ENCODE measurements at places on chromosomes 12 and 14.

GRCh38 chr12:29739279-29739991 is 44.3 kb downstream of the TMTC1 start:
- DNase-seq: no peak

GRCh38 chr12:48002773-48003218 is 1.5 kb downstream of the COL2A1 start:
- no peak for DNase-seq

GRCh38 chr12:132523576-132524331 is 33.8 kb downstream of the FBRSL1 start:
- DNase-seq: no peak

DNA sequence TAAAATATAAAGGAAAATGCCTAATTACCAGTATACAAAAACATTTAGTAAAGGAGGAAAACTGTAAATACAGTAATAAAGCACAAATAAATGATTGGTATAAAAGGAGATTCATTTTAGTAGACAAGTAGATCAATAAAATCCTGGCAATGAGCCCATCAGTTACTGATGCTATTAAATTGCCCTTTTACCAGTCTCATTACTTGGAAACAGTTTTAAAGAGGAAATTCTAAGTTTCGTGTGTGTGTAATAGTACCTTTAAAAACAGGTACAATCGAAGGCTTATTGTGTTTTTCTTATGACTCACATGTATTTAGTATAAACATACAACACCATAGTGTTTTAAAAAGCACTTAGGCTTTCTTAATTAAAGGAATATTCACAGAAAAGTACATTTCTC is 46.4 kb upstream of the SYT10 start:
- no peak for DNase-seq

DNA sequence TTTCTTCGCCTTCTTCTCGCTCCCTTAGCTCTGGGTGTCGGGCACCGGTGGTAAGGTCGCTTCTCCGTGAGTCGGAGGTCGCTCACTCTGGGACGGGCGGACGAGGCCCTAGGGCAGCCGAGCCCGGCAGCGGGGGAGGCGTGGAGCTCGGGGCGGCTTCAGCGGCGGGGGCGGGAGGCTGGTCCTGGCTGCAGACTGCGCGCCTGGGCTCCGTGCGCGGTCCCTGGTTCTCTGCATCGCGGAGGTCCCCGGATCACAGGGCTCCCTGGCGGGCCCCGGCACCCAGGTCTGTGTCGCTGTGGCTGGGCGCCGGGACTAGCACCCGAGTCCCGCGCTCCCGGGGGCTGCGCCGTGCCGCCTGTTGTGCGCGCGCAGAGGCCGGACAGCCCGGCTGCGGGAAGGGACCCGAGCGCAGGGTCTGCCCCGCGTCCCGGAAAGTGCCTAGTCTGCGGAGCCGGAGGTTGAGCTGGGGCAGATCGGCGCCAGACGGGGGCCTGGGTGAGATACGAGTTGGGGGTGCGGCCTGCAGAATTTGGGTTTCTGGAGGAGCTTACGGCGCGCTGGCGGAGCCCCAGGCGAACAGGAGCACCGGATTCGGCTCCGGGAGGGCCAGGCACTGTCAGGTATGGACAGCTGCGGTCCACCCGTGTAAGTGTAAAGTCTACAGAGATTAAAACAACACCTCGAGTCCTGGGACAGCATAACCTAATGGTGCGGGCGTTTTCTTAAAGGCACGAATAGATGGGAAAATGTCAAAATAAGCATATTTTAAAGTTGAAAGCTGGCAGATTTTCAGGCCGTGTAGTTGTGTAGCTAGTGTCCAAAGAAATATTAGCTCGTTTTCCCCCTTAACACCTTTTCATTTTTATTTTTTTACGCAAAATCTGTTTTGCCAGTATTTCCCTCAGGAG is 713 bp downstream of the FRMD6 start:
- DNase-seq: no peak

DNA sequence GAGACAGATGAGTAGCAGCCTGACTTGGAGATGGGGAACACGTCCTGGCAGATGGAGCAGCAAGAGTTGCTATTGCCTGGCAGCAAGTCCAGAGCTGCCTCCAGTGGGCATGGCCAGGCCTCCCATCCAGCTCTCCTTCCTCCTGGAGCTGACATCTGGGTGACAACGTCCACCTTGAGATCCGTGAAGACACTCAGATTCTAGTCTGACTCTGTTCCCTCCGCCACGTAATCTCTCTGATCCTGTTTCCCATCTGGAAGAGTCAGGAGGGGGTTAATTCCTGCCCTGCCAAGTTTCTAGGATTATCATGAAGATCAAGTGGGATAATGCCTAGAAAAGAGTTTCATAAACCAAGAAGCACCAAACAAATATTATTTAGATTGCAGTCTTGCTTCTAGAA is 65.3 kb upstream of the FAM181A start:
- no peak for DNase-seq

DNA sequence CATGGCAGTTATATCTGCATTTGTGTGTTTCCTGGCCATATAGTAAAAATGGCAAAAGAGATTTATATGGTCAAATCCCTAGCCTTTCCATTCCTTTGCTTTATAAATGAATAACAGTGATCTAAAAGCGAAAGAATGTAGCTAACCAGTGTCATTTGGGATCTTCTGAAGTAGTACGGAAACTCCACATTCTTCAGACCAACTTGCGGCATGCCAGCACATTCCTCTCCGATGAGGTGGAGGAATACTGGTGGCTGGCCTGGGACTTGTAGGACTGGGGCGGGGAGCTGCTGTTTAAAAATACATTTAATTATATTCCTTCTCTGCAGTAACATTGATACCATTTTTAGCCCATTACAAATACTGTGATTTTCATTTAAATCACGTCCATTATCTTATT is 85.3 kb downstream of the SAMD4A start:
- DNase-seq: no peak

GRCh38 chr14:89504602-89505313 is 87.7 kb upstream of the FOXN3 start:
- DNase-seq: no peak

GRCh38 chr12:26360062-26360461 is 164.7 kb downstream of the SSPN start:
- DNase-seq: no peak

GRCh38 chr14:65301862-65302539 is 110.5 kb upstream of the FUT8 start:
- no peak for DNase-seq

GRCh38 chr12:113932381-113933196 is 33.5 kb downstream of the RBM19 start:
- no peak for DNase-seq

GRCh38 chr14:64796369-64796768 is 83.3 kb downstream of the SPTB start:
- DNase-seq: no peak

- DNase-seq: no peak
Observed at GRCh38 chr12:21651821-21652220, 5.8 kb downstream of the LDHB start.

- no peak for DNase-seq
Observed at GRCh38 chr12:123126294-123127181, 24.4 kb downstream of the PITPNM2 start.

GRCh38 chr12:112948806-112949205 is 10.5 kb downstream of the OAS3 start:
- no peak for DNase-seq

DNA sequence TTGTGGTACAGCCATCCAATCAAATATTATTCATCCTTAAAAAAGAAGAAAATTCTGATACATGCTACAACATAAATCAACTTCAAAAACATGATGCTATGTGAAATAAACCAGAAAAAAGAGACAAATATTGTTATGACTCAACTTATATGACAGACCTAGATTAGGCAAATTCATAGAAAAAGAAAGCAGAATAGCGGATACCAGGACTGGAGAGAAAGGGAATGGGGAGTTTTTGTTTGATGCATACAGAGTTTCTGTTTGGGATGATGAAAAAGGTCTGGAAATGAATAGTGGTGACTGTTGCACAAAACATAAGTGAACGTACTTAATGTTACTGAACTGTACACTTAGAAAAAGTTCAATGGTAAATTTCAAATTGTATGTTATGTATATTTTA is 82.3 kb downstream of the SPPL3 start:
- no peak for DNase-seq

- no peak for DNase-seq
Observed at GRCh38 chr14:104119488-104120251, 18.7 kb upstream of the KIF26A start.

DNA sequence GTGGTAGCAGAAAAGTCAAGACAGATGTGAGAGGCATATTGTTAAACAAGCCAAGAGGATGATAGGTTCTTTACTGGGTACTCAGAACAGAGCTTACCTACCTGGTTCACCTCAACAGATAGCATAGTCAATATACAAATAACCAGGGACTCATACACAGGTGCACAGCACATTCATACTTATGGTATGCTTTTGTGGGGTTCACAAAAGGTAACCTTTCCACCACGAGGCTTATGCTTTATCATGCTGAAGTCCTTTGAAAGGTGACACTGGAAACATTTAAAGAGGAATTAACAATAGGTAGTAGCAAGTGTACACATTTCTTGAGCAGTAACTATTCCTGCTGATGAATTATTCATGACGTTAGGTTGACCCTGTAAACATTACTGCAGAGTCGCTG is 42.2 kb upstream of the MBIP start:
- no peak for DNase-seq

DNA sequence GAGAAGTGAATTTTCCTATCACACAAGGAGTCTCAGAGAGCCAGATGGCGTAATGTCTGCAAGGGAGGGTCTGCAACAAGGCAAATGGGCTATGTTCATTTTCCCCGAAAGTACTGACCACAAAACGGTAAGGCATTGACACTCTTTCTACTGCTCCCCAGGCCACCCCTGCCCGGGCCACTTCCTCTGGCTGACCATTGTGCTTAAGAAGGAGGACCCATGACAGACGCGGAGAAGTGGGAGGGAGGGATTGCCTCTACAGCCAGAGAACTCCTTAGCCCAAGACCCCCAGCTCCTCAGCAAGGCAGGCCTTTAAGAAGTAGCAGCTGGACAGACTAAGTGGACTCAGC is 1.2 kb downstream of the NCKAP5L start:
- DNase-seq: no peak

DNA sequence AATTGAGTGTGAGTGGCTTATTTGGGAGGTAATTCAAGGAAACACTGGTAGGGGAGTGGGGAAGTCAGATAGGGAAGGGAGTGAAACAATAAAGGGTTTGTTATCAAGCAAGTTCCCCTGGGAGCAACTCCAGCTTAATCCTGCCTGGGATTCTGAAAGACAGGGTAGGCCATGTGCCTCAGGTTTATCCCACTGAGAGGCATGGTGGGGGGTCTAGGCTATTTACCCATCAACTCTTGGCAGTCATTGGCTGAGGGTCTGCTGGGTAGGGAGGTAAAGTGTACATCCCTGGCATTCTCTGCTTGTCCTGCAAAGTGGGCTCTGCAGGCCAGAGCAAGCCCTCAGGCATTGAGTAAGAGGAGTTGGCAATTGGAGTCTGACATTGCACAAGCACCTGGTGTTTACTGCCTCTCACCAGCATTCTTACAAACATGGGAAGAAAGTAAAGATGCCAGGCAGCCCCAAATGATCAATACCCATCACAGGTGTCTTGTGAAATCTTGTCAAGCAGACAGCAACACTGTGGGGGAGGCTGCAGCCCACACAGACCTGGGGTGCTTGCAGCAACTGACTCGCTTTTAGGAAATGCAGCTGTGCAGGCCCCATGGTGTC is 169.3 kb downstream of the KTN1 start:
- no peak for DNase-seq

DNA sequence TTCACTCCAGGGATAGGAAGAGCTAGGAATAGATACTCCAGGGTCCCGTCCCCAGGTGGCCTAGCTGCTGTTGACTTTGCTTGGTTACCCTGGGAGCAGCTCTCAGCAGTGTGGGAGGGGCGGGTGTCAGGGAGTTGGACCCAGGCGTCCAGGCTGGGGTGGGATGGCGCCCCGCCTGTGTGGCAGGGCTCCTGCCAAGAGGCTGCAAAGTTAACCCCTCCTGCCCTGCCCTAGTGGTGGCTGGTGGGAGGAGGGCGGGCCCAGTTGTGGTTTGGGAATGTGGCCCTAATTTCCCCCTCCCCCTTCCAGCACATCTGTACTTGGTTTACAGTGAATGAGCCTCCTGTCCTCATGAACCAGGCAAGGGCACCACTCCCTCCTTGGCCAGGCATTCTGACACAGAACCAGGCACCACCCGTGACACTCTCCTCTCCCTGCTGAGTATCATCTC is 1.7 kb upstream of the RARG start:
- DNase-seq: no peak

DNA sequence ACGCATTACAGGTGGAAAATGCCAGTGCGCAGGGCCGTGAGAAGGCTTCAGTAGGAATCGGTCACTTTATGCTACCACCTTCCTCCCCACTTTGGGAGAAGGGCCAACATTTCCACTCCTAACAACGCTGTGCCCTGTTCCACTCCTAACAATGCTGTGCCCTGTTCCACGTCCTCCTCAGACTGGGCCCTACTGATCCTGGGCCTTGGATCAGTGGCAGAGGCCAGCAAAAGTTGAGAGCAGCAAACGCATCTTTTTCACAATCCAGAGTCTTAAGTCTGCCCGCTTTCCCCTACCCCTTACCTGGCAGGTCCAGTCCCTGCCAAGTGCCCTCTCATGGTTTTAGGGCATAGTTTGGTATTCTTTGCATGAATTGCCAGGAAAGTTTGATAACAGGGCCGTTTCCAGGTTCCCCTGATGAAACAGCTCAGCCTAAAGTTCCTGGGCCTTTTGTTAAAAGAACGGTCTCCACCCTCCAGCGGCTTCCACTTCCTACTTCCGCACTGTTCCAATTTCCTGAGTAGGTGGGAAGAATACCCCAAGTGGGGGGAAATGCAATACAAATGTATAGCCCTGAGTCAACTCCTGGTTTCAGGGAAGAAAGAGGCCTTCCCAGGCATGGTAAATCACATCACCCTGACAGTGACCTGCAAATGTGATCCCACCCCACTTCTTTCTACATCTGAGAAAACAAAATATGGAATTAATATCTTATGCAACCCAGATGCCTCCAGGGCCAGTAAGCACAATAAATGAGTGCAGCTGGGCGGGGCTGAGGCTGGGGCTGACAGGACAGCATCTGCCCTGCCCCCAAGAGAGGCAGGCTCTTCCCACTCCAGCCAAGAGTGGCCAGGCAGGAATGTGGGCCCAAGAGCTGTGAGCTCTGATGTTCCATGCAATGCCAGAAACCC is 15.0 kb downstream of the KCTD10 start:
- DNase-seq: no peak

- DNase-seq: no peak
Observed at GRCh38 chr14:75044322-75044721, 6.9 kb downstream of the MLH3 start.

- DNase-seq: no peak
Observed at GRCh38 chr12:94289461-94290312, 141.3 kb downstream of the PLXNC1 start.

- DNase-seq: no peak
Observed at GRCh38 chr12:103997286-103997900, 31.7 kb downstream of the TDG start.

DNA sequence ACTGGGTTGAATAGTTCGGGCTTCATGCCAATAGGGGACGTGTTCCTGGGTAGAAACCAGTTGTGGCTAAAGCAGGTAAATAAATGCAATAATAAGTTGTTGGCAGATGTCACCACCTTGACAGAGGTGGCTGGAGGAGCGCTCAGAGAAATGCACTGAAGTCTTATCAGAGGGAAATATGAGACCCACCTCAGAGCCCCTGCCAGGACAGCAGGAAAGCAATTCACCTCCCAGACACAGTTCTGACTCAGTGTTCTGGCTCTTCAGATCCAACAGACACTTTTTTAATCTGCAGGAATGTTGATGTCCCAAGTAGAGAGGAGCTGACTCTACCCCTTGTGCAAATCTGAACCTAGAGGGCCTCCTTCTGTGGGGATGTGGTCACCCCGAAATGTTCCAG is 687.1 kb upstream of the FBXO33 start:
- DNase-seq: no peak

GRCh38 chr12:11731042-11731357 is 81.5 kb downstream of the ETV6 start:
- DNase-seq: no peak

Measured in NCI-H1436 treated with DMSO at 0.1 percent for 48 hours (cell line).